H7 (cell line): ENCODE measurements at places on chromosomes 5 and 9. TPM values are rescaled to one million over a fixed set of nuclear protein-coding genes. Genes with fewer than 3 reads are reported as not detected.

The LEAP2 gene
- 0.70 and 0.94 TPM in 2 replicates for total RNA-seq

The PLAC8L1 gene
- 0.44 and 0.59 TPM in 2 replicates for total RNA-seq

The IL13 gene
- total RNA-seq = not detected in 2 replicates

The FAM151B gene
- total RNA-seq = not detected in 2 replicates

The TOR2A gene
- total RNA-seq = 13.7 and 19.3 TPM in 2 replicates

The GHR gene
- 0.28 and 0.96 TPM in 2 replicates for total RNA-seq

The ZNF608 gene
- 58.7 and 61.6 TPM in 2 replicates for total RNA-seq

The GCNT4 gene
- total RNA-seq = 2.4 and 4.1 TPM in 2 replicates

The PCDHGA8 gene
- 0.22 TPM in 1 of 2 replicates, not detected in the other for total RNA-seq

The KIF24 gene
- 4.5 and 4.7 TPM in 2 replicates for total RNA-seq

The PCDHAC2 gene
- total RNA-seq = 21.2 and 24.2 TPM in 2 replicates

The SHOC1 gene
- not detected in 2 replicates for total RNA-seq

The AFAP1L1 gene
- total RNA-seq = 2.2 and 3.3 TPM in 2 replicates

The ZMAT2 gene
- 42.3 and 42.7 TPM in 2 replicates for total RNA-seq

The SPARC gene
- total RNA-seq = 419 and 483 TPM in 2 replicates

The ANKRD33B gene
- 1.1 and 1.6 TPM in 2 replicates for total RNA-seq

The ORM2 gene
- total RNA-seq = 1.2 and 2.2 TPM in 2 replicates

The PTGES2 gene
- 143 and 197 TPM in 2 replicates for total RNA-seq

The ERAP2 gene
- 0.67 TPM in 1 of 2 replicates, not detected in the other for total RNA-seq

The TMEM174 gene
- total RNA-seq = not detected in 2 replicates

The SHB gene
- total RNA-seq = 11.6 and 18.0 TPM in 2 replicates

The IL7R gene
- not detected in 2 replicates for total RNA-seq

The SECISBP2 gene
- total RNA-seq = 51.6 and 74.8 TPM in 2 replicates

The FOXD4 gene
- total RNA-seq = 0.26 TPM in 1 of 2 replicates, not detected in the other

The COMMD10 gene
- 47.3 and 59.2 TPM in 2 replicates for total RNA-seq

The PCDHB9 gene
- total RNA-seq = not detected in 2 replicates
